Stimulated activated CD8-positive, alpha-beta memory T cell treated with anti-CD3 and anti-CD28 coated beads, Interleukin-15, amount 100 ng/mL, for 1 hour (primary cell): ENCODE measurements at places on chromosomes 3 and 15.

DNA sequence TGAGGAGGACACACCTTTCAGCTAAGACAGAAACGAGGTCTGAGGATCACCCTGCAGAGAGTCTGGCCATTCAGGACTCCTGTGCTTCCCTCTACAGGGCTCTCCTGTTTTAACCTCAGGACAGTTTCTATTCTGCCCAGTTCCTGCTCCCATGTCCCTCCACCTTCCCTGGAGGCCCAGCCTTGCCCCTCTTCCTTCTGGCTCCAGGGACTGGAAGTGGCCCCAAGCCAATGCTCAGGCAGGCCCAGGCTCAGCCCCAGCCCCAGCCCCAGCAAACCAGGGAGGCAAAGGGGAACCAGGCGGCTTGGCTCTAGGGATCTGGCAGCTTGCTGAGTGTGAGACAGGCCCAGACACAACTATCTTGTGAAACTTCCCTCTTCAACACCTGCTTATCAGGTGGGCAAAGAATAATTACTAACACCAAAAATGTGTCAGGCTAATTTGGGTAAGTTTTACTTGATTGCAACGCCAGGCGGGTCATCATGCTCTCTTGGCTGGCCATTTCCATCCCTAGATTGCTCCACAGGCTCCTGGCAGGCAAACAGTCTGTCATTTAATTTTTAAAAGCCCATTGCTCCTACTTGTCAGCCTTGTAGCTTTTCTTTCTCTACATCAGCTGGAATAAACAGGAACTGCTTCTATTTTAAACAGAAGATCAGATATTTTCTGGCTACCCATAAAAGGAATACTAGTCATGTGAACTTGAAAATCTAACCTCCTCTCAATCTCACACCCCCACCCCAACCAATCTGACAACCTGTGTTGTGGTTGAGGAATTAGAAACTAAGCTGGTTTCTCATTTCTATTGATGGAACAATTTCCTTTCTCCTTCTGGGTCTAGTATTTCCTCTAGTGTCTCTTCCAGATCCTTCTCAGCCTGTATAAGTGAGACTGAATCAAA lies 33.5 kb downstream of the UPK1B start:
- no peak for DNase-seq

GRCh38 chr3:15079091-15079490 lies 14.0 kb upstream of the MRPS25 start:
- no peak for DNase-seq

DNA sequence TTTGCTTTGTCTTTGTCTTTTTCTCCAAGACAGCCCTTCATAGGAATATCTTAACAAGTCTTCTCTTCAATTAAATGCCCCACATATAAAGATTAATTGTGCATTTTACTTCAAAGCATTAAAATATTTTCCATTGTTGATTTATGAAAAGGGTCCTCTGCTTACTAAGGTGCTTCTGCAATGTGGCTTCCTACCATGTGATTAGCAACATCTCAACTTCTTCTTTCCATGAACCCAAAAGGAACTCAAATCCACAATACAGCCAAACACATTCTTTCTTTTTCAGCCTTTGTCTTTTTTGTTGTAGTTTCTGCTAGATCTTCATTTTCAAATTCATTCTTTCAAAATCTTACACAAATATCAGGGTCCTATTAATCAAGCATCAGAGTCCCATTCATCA lies 309.2 kb downstream of the NSUN3 start:
- DNase-seq, result no peak

DNA sequence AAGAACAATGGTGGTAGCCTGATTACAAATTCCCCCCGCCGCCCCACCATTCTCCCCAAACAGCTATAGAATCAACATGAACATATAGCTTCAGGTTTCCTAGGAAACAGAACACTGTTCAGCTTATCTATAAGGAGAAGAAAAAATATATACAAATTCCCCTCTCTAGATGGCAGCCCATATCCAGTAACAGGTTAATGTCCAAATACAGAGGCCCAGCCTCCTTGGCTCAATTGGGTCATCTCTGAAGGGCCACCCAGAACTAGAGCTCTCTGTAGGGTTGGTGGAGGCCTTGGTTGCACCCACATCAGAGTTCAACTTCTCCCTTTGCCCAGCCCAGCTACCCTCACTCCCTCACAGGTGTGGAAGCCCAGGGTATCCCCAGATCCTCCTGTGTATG lies 91.5 kb upstream of the ADAMTS17 start:
- no peak for DNase-seq

GRCh38 chr15:55703873-55704301 lies 39.1 kb downstream of the PRTG start:
- DNase-seq, result no peak

- no peak for DNase-seq
These were observed 107.7 kb downstream of the THRB start for GRCh38 chr3:24387000-24387399.

DNA sequence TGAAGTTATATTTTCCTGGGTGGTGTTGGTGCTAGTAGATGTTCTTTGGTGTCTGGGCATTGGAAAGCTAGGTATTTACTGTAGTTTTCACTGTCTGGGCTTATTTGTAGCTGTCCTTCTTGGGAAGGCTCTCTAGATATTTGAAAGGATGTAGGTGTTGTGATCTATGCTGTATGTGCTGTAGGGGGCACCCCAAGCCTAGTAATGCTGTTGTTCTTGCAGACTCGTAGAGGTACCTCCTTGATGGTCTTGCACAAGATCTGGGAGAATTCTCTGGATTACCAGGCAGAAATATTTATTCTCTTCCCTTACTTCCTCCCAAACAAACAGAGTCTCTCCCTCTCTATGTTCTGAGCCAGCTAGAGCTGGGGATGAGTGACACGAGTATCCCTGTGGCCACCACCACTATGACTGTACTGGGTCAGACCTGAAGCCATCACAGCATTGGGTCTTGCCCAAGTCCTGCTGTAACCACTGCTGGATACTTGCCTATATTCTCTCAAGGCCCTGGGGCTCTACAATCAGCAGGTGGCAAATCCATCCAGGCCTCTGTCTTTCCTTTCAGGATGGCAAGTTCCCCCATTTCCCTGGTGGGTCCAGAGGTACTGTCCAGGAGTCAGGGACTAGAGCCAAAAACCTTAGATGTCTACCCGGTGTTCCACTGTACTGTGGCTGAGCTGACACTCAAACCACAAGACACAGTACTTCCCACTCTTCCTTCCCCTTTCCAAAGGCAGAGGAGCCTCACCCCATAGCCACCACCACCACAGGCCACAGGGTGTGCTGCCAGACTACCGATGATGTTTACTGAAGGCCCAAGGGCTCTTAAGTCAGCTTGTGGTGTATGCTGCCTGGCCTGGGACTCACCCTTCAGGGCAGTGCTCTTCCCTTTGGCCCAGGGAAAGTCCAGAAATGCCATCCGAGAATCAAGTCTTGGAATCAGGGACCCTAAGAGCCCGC lies 195.2 kb upstream of the DPPA4 start:
- no peak for DNase-seq

- DNase-seq, result no peak
These were observed 1054.0 kb downstream of the TUSC7 start for GRCh38 chr3:117763561-117763960.
